GM12878 (cell line): ENCODE measurements at places on chromosomes 7 and 10. TPM values are rescaled to one million over a fixed set of nuclear protein-coding genes. Genes with fewer than 3 reads are reported as not detected.

The DENND2A gene
- not detected in 2 replicates for total RNA-seq

GRCh38 chr10:89138755-89139490, 68.2 kb downstream of the CH25H start:
- no peak overlapping the region for H3K4me3 ChIP-seq
- no peak overlapping the region for H3K27ac ChIP-seq
- DNase-seq, result no peak

GRCh38 chr10:32256613-32257437, 90.1 kb downstream of the EPC1 start:
- no peak overlapping the region for H3K4me3 ChIP-seq
- H3K27me3 ChIP-seq, result no peaks in the 10 kb centered on the region
- no peaks in the 10 kb centered on the region for H3K36me3 ChIP-seq

GRCh38 chr7:94053532-94053931, 49.4 kb upstream of the BET1 start:
- H3K36me3 ChIP-seq, result no peaks in the 10 kb centered on the region
- H3K27me3 ChIP-seq, result no peaks in the 10 kb centered on the region
- DNase-seq, result no peak
- peaks cover 23% of the 10 kb centered on the region for H3K4me1 ChIP-seq
- no peak overlapping the region for H3K27ac ChIP-seq

GRCh38 chr10:82277591-82277990, 402.6 kb downstream of the NRG3 start:
- H3K27me3 ChIP-seq, result no peaks in the 10 kb centered on the region
- H3K36me3 ChIP-seq, result no peaks in the 10 kb centered on the region
- no peak overlapping the region for H3K4me3 ChIP-seq
- H3K27ac ChIP-seq, result no peak overlapping the region

The SLC25A28 gene
- 28.8 and 31.8 TPM in 2 replicates for total RNA-seq

The TMEM270 gene
- not detected in 2 replicates for total RNA-seq

GRCh38 chr10:82982110-82982608, 1107.2 kb downstream of the NRG3 start:
- H3K4me1 ChIP-seq, result no peaks in the 10 kb centered on the region
- H3K36me3 ChIP-seq, result no peaks in the 10 kb centered on the region
- H3K27ac ChIP-seq, result no peak overlapping the region
- no peak overlapping the region for H3K4me3 ChIP-seq
- DNase-seq, result no peak

DNA sequence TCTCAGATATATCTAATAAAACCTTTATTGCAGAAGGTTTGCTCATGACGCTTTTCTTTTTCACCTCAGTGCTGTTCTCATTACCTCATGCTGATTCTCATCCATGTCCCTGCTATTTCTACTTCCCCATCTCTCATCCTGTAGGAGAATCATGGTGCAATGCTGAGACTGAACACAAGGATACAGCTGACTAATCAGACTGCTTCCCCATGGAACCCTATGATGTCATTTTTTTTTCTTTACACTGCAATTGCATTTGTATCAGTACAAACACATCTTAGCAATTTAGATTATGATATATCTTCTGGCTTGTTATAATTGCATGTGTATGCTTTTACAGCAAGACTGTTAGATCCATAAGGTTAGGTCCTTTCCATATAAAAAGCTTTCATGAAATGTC, 93.7 kb downstream of the SEMA3A start:
- H3K4me3 ChIP-seq, result no peak overlapping the region
- H3K36me3 ChIP-seq, result no peaks in the 10 kb centered on the region
- H3K4me1 ChIP-seq, result no peaks in the 10 kb centered on the region
- no peaks in the 10 kb centered on the region for H3K27me3 ChIP-seq

The TMEM168 gene
- 18.5 and 20.2 TPM in 2 replicates for total RNA-seq

The CALML5 gene
- not detected in 2 replicates for total RNA-seq

- no peak overlapping the region for H3K27ac ChIP-seq
- H3K4me1 ChIP-seq, result peaks cover 7% of the 10 kb centered on the region; the same call in 1 of the 2 replicates
- no peaks in the 10 kb centered on the region for H3K36me3 ChIP-seq
Measured at GRCh38 chr10:12419262-12419847, 70.0 kb downstream of the CAMK1D start.

The BLNK gene
- 103 and 107 TPM in 2 replicates for total RNA-seq

DNA sequence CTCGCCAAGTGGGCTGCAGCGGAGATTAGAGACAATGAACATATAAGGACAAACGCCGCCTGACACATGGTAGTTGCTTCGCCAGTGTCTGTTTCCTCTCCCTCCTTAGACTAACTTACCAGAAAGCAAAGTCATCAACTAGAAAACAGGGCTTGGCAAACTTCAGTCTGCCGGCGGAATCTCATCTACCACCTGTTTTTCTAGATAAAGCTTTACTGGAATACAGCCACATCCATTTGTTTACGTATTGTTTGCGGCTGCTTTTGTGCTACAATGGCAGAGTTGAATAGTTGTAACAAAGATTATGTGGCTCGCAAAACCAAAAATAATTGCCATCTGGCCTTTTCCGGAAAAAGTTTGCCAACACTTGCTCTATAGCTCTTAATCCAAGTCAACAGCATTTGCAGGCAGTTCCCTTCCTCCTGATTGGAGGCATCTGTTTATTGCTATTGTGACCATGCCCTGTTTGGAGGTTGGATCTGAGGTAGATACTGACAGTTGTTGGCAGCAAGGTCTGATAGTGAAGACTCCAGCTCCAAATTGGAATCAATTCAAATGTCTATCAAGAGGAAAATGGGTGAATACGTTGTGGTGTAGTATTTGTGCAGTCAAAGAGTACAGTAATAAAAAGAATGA, 260.6 kb downstream of the POU6F2 start:
- H3K4me3 ChIP-seq, result no peak overlapping the region
- DNase-seq, result no peak

The UNCX gene
- total RNA-seq, result not detected in 2 replicates

DNA sequence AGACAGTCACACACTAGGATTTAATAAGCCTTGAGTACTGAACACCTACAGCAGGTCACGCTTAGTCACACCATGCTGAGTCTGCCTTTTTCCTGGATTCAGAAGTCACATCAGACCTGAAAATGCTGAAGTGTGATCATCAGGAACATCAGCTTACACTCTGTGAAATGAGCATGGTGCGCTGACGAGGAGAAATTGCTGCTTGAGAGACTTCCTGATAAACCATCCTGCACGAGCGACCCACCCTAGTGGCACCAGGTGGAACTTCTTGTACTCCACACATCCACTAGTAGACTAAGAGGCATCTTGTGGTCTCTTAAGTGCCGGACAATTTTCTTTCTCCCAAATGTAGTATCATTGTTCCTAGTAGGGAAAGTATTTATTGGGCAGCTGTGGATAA, 51.8 kb upstream of the MRLN start:
- H3K27me3 ChIP-seq, result no peaks in the 10 kb centered on the region
- H3K4me1 ChIP-seq, result no peaks in the 10 kb centered on the region
- DNase-seq, result no peak

- no peak overlapping the region for H3K4me3 ChIP-seq
- no peaks in the 10 kb centered on the region for H3K4me1 ChIP-seq
- no peaks in the 10 kb centered on the region for H3K36me3 ChIP-seq
- no peaks in the 10 kb centered on the region for H3K27me3 ChIP-seq
- no peak for DNase-seq
- H3K27ac ChIP-seq, result no peak overlapping the region
Measured at GRCh38 chr10:95454356-95454755, 106.8 kb downstream of the SORBS1 start.

- no peaks in the 10 kb centered on the region for H3K27me3 ChIP-seq
Measured at GRCh38 chr7:33050535-33051318, 11.8 kb downstream of the NT5C3A start.

DNA sequence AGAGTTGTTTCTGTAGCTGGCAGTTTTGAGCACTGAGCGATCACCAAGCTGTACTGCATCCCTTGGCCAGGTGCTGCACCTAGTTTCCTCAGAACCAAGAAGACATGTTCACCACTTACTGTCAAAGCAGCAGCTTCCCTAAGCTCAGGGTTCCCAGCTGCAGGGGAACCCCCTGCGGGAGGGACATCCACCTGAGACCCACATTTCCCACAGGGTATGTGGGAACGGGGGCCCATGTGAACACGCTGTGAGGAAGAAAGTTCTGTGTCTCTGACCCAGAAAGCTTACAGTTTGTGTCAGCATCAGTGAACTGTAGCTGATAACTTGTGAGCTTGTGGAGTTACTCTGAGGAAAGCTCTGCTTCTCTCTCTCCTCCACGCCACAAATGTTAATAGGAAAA, 436.8 kb upstream of the IGFBP3 start:
- no peak overlapping the region for H3K4me3 ChIP-seq
- DNase-seq, result no peak
- H3K27me3 ChIP-seq, result no peaks in the 10 kb centered on the region
- no peaks in the 10 kb centered on the region for H3K4me1 ChIP-seq
- no peak overlapping the region for H3K27ac ChIP-seq
- no peaks in the 10 kb centered on the region for H3K36me3 ChIP-seq

The FAM180A gene
- not detected in 2 replicates for total RNA-seq

The RSPH10B2 gene
- 0.21 TPM in 1 of 2 replicates, not detected in the other for total RNA-seq

- no peaks in the 10 kb centered on the region; the same call in 1 of the 2 replicates for H3K27me3 ChIP-seq
- no peaks in the 10 kb centered on the region for H3K36me3 ChIP-seq
- no peak overlapping the region for H3K4me3 ChIP-seq
- DNase-seq, result no peak
Measured at GRCh38 chr7:44290252-44290620, 35.2 kb downstream of the CAMK2B start.

GRCh38 chr10:14617852-14618251, 156.8 kb downstream of the FAM107B start:
- H3K27me3 ChIP-seq, result no peaks in the 10 kb centered on the region
- no peaks in the 10 kb centered on the region for H3K4me1 ChIP-seq
- no peak overlapping the region for H3K27ac ChIP-seq
- DNase-seq, result no peak

DNA sequence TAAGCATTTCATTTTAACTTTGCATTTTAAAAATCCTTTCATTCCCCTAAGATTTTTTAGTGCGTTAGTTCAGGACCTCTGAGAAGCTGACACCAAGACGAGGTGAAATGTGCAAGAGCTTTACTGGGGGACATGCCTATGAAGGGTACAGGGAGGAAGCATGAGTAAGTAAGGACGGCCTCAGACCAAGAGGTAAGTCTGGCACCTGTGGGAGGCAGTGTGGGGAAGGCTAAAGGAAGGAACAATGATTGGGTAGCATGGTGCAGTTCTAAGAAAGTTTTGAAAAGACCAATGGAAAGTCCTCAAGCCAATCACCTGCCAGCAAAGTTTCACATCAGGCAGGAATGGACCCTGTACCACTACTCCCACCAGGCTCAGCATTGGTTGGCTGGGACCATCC, 369.2 kb downstream of the GFRA1 start:
- H3K4me3 ChIP-seq, result no peak overlapping the region
- no peaks in the 10 kb centered on the region for H3K36me3 ChIP-seq
- no peak for DNase-seq
- no peaks in the 10 kb centered on the region for H3K27me3 ChIP-seq

DNA sequence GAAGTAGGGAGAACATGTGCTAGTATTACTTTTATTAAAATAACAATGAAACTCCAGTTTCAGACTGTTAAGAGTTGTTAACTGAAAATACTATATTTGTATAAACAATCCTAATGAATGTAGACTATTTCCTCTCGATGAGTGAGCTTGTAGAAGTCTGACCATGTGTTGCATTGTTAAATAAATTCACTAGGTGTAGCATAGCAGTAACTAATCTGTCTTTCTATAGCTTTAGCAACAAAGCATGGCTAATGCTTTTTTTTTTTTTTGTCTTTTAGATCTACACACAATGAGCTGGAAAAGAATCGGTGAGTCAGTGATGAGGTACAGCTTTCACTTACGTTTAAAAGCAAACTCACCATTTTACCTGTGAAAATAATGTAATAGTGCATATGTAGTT, 37.1 kb downstream of the MXI1 start:
- no peak for DNase-seq
- H3K36me3 ChIP-seq, result no peaks in the 10 kb centered on the region
- peaks cover 5% of the 10 kb centered on the region; the same call in 1 of the 2 replicates for H3K4me1 ChIP-seq

DNA sequence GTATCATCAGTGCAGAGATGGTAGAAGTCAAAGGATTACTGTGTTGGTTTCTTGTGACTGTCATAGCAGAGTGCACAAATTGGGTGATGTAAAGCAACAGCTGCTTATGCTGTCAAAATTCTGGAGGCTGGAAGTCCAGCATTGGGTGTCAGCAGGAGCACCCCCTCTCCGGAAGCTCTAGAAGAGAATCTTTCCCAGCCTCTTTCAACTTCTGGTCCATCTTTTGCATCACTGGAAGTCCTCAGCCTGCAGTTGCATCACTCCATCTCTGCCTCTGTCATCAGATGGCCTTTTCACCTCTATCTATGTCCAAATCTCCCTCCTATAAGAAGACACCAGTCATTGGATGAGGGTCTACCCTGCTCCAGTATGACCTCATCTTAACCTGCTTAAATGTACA, 35.8 kb upstream of the GALNTL5 start:
- H3K27me3 ChIP-seq, result no peaks in the 10 kb centered on the region; the same call in 1 of the 2 replicates
- no peaks in the 10 kb centered on the region for H3K4me1 ChIP-seq
- no peaks in the 10 kb centered on the region for H3K36me3 ChIP-seq
- no peak overlapping the region for H3K27ac ChIP-seq
- H3K4me3 ChIP-seq, result no peak overlapping the region

GRCh38 chr7:76260171-76260703, 42.2 kb upstream of the HSPB1 start:
- H3K36me3 ChIP-seq, result no peaks in the 10 kb centered on the region
- no peak overlapping the region for H3K27ac ChIP-seq
- no peak overlapping the region for H3K4me3 ChIP-seq
- no peaks in the 10 kb centered on the region for H3K4me1 ChIP-seq

The ATG9B gene
- total RNA-seq, result 0.36 and 0.48 TPM in 2 replicates

GRCh38 chr7:55065079-55065478, 46.3 kb downstream of the EGFR start:
- H3K36me3 ChIP-seq, result no peaks in the 10 kb centered on the region
- H3K27ac ChIP-seq, result no peak overlapping the region
- H3K27me3 ChIP-seq, result no peaks in the 10 kb centered on the region

The NPC1L1 gene
- total RNA-seq, result 0.08 TPM in 1 of 2 replicates, not detected in the other
